ENCODE measurements at places on chromosomes 5 and 9.

DNA sequence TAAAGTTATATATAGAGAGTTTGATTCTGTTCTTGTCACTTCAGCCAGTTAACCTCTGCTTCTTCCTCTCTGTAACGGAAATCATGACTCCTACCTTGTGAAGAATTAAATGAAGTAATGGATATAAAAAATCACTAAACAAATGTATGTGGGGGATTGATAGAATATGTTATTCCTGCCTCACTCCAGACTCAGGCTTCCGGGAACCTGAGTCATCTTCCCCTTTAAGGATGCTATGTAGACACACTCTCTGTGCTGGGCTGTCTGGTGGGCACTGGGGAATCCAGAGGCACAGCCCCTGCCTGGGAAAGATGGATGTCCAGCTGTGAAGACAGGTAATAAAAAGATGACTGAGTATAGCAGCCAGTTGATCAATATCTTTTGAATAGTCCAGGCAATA is 77.4 kb downstream of the ZNF618 start:
- DNase-seq, result no peak

DNA sequence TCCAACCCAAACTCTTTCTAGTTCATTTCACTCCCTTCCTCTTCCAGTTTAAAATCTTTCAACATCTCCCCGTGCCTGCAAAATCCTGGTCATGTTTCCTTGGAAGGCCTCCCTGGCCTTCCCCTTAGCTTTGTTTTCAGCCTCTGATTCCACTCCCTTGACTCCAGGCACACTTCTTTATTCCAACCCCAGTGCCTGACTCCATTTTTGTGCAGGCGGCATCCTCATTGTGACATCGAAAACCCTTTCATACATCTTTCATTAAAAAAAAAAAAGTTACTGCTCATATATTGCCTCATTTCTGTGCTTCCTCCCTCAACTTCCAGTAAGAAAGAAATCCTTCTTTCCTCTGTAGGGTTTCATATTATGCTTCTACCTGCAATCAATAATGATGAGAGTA is 7.1 kb upstream of the TNFSF8 start:
- DNase-seq, result no peak

DNA sequence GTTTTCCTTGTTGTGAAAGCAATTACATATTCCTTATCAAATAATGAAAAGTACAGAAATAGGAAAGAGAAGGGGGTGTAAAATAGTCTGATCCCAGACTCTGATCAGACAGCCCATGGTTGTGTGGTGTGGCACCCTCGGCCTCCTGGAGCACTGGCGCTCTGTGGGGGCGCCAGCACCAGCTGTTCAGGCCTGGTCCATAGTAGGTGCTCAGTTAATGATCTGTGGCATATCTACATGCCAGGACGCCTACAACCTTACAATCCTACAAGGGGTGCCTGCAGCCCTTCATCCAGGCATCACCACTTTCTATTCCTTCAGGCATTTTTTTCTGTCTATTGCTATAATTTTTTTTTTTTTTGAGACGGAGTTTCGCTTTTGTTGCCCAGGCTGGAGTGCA is 16.6 kb downstream of the MIGA2 start:
- DNase-seq, result no peak

DNA sequence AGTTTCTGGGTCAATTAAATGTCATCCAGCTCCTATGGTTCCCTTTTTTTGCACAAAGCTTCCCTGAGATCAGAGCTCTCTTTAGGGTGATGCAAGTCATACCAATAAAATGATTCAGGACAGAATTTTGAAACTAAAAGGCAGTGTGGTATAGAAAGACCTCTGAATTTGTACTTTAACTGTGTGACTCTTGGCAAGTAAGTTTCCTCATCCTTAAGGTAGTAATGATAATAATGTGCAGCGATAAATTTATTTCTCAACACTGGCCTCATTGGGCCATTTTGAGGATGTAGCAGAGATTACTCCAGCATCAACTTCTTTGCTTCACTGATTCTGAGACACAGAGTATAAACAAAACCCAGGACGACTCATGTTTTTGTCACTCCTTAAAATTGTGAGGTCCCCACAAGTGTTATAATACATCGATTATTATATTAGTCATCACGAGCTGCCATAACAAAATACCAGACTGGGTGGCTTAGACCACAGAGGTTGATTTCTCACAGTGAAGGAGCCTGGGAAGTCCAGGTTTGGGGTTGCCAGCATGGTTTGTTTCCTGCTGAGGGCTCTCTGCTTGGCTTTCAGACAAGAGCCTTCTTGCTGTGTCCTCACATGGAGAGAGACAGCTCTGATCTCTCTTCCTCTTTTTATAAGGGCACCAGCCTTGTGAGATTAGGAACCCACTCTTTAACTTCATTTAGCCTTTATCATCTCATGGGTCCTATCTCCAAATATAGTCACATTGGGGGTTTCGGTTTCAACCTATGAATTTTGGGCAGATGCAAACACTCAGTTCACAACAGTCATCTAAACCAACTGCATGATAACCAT is 293.0 kb downstream of the ZNF608 start:
- no peak for DNase-seq

GRCh38 chr9:17905366-17905765 is 326.5 kb downstream of the SH3GL2 start:
- DNase-seq, result no peak

GRCh38 chr9:123548741-123549545 is 192.9 kb downstream of the CRB2 start:
- no peak for DNase-seq

DNA sequence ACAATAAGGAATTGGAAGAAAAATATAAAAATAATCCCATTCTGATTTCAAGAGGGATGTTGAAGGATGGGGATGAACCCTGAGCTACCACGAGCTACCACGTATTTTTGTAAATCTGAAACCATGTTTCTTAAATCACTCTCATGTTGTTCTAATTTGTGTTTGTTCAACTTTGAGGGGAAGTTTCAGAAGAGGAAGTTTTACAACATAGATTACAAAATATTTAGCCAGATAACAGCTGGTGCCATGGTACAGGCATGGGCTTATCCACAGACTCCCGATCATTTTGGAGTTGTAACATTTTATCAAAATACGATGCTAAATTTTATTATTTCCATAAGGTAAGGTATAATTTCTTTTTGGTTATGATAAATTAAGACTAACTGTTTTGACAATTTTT is 15.2 kb downstream of the CCDC125 start:
- DNase-seq, result no peak

GRCh38 chr5:11992518-11992917 is 88.3 kb upstream of the CTNND2 start:
- no peak for DNase-seq

DNA sequence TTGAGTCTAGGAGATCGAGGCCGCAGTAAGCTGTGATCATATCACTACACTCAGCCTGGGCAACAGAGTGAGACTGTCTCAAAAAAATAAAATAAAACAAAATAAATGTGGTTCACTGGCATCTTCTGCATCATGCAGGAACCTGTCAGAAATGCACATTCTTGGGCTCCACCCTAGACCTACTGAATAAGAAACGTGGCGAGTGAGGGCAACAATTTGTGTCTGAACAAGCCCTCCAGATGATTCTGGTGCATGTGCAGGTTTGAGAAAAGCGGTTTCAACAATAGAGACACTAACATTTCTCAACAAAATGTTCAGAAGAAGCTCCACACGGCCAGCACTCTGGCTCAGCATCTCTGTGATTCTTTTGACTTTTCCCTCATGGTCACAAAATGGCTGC is 42.8 kb upstream of the CPEB4 start:
- no peak for DNase-seq

DNA sequence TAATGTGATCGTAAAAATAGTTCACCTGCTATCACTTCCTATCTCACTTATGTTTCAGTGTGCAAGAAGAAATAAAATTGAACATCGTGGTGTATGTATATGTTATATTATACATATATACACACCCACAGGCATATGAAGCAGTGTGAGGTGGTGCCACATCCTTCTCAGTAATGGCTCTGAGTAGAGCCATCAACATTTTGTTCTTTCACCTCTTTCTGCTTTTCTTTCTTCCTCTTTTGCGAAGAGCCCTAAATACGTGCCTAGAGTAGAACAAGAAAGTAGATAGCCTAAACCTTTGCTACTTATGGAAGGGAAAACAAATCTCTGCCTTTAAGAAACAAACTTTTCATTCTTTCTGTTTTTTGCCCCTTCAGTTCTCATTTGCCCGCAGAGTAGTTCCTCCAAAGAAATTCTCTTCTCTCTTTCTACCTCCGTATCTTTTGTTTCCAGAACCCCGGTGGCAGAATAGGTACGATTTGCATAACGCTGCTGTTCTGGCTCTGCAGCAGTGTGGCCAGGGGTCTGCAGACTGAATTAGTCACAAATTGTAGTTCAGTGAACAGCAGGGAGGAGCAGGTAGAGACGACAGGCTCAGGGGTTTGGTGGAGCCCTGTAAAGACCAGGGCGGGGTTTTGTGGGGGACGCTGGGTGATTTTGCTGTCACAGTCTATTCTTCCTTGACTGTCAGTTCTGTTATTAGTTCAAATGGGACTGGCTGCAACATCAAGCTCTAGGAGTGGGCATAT is 40.5 kb upstream of the PJA2 start:
- no peak for DNase-seq

GRCh38 chr9:21904371-21904770 is 89.8 kb downstream of the CDKN2A start:
- no peak for DNase-seq

GRCh38 chr5:126808521-126808988 is 31.6 kb downstream of the LMNB1 start:
- DNase-seq, result no peak

GRCh38 chr5:78102500-78102899 is 192.0 kb downstream of the AP3B1 start:
- DNase-seq, result no peak

GRCh38 chr9:74824654-74825053 is 63.1 kb downstream of the TRPM6 start:
- DNase-seq, result no peak

DNA sequence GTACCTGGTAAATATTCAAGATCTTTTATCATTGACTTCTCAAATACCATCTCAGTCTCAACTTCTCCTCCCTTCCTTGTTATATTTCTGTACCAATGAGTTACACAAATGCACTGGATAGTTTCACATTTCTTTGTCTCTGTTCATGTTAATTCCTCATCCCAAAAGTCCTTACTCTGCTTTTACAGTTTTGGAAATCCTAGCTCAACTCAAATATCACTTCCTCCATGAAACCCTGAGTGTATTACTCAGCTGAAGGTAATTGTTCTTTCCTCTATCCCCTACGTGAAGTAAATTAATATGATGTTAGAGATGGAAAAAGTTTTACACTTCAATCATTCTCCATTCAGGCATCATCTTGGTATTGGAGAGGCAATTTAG is 241.5 kb downstream of the TLE4 start:
- no peak for DNase-seq

- DNase-seq, result no peak
Measured at GRCh38 chr9:126947529-126947928, 32.9 kb downstream of the RALGPS1 start.

DNA sequence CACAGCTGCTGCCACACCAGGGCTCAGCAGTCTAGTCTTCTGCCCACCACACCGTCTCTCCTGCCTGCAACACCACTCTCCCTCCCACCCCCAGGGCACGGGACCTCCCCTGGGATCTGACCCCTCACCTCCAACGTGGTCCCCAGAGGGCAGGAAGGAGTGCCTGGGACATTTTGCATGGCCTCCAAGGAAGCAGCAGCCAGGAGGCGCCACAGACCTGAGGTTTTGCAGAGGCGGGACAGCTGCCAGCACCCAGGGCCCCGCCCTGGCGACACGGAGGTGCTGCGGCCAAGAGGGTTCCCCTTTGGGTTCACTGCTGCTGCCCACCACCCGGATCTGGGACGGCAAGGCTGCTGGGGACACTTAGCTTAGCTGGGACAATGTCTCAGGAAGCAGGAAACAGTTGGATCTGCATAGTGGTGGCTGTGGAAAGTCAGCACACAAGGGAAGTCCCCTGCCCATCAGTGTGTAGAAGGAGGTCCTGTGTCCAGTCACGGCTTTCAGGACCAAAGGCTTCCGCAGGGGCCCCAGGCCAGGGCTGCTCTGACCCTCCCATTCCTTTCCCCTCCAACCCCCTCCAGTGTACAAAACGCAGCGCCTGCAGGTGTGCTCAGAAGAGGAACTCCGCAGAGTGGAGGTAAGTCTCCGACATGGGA is 13.8 kb downstream of the PROP1 start:
- DNase-seq, result no peak

DNA sequence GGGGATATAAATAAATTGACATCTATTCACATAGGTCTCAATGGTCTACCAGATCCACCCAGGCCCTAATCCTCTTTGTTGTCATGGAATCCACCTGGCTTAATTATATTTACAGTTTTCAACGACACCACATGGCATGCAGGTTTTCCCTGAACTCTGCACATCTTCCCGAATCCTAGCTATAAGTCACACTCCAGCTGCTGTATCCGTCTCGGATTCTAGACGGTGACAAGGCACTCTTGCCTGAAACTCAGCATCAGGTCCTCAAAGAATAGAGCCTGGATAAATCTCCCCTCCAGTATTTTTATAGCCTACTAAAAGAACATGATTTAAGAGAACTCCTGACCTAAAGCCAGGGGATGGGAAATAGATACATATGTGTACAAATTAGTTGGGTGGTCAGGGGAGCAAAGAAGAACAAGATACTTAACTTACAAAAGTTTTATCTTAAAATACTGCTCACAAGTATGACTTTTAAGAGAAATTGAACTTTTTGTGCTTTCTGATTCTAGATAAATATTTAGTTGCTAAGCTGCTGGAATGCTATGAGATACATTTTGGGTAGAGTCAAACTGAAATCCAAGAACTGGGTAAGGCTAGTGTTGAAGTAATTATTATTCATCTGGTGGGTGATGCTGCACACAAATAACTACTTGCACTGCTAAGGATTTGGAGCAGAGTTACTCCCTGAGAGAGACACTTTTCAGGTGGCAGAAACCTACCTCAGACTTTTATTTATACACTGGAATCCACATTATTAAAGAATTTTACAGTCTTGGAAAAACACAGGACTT is 187.3 kb downstream of the EFNA5 start:
- no peak for DNase-seq

- no peak for DNase-seq
Measured at GRCh38 chr5:642481-642880, 30.3 kb downstream of the CEP72 start.

DNA sequence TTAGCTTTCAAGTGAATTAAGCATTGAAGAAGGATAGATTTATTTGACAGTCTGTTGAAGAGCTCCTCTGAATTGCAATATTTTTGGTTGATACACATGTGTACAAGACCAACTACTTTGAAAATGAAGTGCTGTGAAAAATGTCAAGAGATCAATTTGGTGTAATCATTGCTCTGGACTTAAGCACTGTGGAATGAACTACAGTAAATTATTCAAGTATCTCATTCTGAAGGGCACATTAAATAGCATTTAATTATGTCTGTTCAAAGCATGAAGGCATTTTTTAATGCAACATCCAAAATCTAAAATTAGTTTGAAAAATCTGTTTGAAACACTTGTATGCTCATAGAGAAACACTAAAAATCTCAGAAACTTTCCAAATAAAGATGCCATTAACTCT is 107.5 kb downstream of the CDH18 start:
- DNase-seq, result no peak

Measured in NCI-H187 treated with DMSO at 0.1 percent for 48 hours (cell line).